Activated effector memory CD4-positive, alpha-beta T cell treated with Interleukin-2 at 50 U/mL for 16 hours (primary cell): ENCODE measurements at places on chromosomes 13 and 19.
A peak's percentile ranks its signal among the peaks of the same experiment; 100 is the strongest.

DNA sequence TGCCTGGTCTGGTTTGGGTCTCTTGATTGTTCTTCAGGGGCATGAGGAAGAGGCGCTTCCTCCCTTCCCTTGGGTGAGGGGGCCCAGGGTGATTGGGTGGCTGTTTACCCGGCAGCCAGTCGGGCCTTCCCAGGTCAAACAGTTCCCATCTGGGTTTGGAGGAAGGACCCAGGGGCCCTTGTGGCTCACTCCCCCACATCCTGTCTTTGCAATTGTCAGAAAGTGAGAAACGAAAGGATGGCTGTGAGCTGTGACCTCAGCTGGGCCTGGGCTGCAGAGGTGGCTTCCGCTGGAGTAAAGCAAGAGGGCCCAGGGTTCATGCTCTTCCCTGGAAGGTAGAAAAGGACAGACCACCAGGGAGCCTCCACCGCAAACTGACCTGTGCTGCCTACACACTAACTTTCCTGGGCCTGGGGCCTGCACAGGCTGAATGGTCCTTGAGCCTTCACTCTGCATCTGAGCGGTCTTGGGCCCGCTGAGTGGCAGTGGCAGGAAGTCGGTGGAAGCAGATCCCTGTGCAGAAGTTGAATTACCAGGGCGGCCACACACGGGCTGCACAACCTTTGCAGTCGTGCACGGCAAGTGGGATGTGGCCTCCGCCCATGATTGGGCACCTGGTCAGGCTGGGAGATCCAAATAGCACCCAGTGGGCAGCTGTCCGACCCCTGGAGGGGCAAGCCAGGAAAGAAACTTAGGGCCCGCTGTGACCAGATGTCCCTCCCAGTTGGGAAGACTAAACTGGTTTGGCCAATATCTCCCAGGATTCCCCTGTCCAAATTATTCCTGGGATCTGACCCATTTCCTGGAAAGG is 5.3 kb upstream of the CD79A start:
- DNase-seq, result peak; percentile 55

- DNase-seq, result no peak
Measured at GRCh38 chr13:44271031-44271455, 102.6 kb upstream of the SERP2 start.

GRCh38 chr13:110116072-110116487 is 190.9 kb downstream of the COL4A1 start:
- DNase-seq, result no peak

DNA sequence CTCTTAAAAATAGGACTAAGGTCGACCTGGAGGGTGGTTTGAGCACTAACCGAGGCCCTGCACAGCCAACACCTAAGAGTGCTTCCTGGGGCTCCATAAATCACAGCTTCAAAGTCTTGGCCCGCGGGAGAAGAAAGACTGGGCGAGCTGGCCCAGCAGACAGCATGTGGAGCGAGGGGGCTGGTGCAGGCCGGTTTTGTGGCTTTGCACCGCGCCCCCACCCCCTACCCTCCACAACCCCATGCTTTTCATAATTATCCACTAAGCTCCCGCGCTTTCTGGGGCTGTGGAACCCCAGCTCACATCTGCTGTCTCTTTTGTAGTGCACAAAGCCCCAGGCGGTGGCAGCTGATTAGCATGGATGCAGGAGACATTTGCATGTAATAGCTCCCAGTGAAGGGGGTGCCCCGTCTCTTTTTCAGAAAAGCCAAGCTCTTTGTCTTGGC is 17.1 kb downstream of the CARM1 start:
- no peak for DNase-seq

GRCh38 chr13:92473765-92474475 is 752.7 kb upstream of the GPC6 start:
- no peak for DNase-seq

GRCh38 chr13:59047546-59047945 is 1116.2 kb downstream of the DIAPH3 start:
- no peak for DNase-seq

DNA sequence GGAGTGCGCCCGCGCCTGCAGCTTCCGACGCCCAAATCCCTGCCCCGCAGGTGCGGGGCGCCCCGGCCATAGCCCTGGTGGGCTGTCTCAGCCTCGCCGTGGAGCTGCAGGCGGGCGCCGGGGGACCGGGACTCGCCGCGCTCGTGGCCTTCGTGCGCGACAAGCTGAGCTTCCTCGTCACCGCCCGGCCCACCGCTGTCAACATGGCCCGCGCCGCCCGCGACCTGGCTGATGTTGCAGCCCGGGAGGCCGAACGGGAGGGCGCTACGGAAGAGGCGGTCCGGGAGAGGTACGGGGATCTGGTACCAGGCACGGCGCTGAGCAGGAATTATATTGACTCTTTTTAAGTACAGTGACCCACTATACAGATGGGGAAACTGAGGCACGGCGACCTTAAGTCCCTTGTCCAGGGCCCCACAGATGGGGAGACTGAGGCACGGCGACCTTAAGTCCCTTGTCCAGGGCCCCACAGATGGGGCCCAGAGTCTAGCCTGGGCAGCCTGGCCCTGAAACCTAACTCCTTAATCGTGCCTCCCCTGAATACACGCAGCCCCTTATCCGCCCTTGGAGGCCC is 586 bp downstream of the MRI1 start:
- DNase-seq, result peak; percentile 16

- no peak for DNase-seq
Measured at GRCh38 chr19:48595171-48595570, 11.4 kb upstream of the SPACA4 start.

- DNase-seq, result no peak
Measured at GRCh38 chr13:43150369-43151207, 127.2 kb downstream of the DNAJC15 start.

- DNase-seq, result no peak
Measured at GRCh38 chr13:98267080-98267912, 90.2 kb upstream of the RNF113B start.

DNA sequence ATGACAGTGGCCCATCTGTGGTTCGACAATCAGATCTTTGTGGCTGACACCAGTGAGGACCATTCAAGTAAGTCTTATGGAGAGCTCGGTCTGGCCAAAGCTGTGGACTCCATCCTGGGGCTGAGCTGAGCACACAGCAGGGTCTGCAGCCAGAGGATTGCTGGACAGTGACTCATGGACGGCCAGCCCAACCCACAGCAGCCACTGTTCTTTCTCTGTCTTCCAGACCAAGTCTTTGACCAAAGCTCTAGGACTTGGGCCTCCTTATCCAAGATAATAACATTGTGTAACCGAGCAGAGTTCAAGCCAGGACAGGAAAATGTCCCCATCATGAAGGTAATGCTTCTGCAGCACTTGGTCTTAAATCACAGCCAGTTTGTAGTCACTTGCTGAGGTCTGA is 12.4 kb downstream of the ATP12A start:
- no peak for DNase-seq

GRCh38 chr19:1811472-1811894 is 593 bp downstream of the ATP8B3 start:
- peak; percentile 35 for DNase-seq

- no peak for DNase-seq
Measured at GRCh38 chr13:44294876-44295275, 78.7 kb upstream of the SERP2 start.

GRCh38 chr19:54041969-54042606 is 21.6 kb downstream of the VSTM1 start:
- DNase-seq, result no peak

- no peak for DNase-seq
Measured at GRCh38 chr13:104270731-104271130, 1204.5 kb upstream of the SLC10A2 start.
